ENCODE measurements at places on chromosomes 3 and 15.

DNA sequence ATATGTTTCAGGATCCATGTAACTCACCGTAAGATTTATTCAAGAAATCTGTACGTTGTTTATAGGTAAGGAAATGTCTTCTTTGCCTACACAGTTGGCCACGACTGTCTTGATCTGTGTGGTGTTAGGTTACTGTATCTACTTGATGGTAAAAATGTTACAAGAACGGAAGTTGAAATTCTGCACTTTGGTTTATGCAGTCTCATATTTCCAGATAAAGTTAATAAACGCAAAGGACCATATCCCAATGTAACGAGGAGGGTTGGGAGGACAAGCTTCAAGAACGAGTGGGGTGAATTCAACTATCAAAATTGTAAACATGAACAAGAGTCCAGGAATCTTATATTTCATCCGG is 1.0 kb downstream of the USF3 start:
- no peak for DNase-seq

DNA sequence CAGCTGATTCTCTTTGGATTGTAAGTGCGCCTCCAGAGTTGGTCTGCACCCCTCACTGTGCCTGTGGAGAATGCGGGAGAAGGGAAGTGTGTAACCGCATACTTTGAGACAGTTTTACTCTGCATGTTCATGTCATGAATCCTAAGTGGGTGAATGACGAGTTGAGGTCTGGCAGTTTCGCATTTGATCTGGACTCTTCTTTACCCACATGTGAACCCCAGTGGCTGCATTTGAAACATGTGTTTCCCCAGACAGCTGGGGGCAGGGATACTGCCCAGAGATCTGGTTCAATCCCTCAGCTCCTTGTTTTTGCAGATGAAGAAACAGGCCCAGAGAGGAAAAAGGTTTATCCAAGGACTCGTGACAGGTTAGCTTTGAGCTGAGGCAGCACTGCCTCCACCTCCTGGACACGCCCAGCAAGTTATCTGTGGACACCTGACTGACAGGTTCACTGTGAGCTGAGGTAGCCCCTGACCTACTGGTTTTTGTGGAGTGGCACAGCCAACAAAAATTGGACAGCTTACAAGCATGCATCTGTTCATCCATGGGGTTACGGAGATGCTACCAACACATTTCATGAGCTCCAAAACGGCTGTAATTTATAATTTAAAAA is 207.3 kb downstream of the XXYLT1 start:
- no peak for DNase-seq

DNA sequence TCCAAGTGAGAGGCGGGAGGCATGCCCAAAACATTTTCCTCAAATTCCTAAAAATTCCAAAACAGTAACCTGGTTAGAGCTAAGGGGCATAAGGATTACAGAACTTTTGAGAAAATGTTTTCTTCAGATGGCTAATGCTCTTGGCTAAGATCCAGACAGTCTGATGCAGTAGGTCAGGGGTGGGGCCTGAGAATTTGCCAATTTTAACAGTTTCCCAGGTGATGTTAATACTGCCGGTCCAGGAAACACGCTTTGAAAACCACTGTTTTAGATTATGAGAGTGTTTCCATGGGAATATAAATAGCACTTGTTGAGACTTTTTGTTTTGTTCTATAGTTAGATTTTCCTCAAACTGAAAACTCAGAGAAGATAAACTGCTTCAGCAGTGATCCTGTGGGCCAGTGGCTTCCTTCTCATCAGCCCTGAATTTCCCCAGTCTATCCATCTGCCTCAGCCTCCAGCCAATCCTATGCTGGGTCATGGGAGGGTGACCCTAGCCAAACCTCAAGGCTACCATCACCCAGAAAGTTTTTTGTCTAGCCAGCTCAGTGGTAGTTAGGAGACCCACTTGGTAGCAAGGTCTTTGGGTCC is 71.6 kb upstream of the ACP3 start:
- DNase-seq, result no peak

DNA sequence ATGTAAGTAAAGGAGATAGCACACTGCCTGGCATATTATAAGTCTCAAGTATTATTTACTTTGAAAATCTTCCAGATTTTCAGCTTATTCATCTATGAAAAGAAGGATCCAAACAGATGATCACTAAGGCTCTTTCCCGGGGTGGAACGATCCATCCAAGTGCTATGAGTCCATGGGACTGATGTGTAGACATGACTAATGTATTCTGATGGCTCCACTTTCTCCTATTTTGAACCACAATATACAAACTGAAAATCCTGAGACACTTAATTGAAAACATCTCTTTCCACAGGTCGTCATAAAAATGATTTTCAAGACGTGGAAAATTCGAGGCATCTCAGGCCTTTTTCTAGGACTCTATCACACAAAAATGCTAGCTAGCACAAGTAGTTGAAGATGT is 33.4 kb upstream of the CHRM5 start:
- DNase-seq, result no peak

- no peak for DNase-seq
Observed at GRCh38 chr3:183437061-183437460, 8.6 kb upstream of the MCF2L2 start.

DNA sequence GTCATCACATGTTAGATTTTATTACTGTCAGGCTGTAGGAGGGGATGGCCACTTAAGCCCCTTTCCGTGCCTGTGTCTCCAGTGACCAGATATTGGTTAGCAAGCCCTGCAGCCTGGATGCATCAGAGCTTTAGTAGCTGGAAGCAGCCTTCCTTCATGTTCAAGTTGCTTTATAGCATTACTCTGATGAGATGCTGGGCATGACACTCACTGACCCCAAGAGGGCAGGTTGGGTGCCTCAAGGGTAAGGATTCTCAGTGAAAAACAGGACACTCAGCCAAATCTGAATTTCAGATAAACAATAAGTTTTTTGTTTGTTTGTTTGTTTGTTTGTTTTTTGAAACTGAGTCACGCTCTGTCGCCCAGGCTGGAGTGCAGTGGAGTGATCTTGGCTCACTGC is 68.5 kb upstream of the PTX3 start:
- no peak for DNase-seq

Data from stimulated activated CD4-positive, alpha-beta T cell treated with anti-CD3 and anti-CD28 coated beads, Interleukin-1b, Interleukin-23, amount 100 ng/mL, for 24 hours (primary cell).